KBM-7 (cell line): ENCODE measurements at places on chromosomes 5 and 9.

DNA sequence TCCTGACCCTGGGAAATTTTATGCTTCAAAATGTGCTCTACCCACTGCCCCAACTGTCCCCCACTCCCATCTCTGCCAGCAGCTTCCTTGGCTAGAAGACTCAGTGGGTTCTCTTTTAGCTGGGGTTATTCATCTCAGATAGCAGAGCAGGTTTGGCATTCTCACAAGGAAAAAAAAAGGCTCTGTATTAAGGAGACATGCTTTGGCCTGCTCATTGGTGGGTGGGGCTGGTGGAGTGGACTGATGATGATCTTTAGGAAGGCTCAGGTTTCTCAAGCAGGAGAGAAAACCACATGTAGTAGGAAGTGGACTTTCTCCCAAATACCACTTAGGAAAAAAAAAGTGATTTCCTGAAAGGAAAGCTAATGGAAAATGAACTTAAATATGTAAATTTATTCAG, 279.2 kb upstream of the ZNF462 start:
- DNase-seq = no peak

DNA sequence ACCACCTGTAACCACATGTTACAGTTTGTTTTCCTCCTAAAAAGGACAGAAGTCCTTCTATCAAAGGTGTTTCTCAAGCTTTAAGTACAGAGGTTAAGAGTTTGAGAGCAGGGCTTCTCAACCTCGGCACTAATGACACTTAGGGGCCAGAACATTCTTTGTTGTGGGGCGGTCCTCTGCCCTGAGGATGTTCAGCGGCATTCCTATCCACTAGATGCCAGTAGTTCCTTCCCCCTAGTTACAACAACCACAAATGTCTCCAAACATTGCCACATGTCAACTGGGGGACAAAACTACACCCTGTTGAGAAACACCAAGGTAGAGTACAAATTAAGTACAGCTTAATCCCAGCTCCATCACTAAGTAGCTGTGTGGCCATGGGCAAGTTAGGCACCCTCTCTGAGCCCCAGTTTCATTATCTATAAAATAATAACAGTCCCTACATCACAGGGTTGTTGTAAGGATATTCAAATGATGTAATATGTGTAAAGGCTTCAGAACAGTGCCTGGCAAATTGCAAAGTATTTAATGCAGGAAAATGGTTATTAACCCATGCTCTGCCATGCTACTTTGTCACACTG, 44.6 kb downstream of the PIP5K1B start:
- no peak for DNase-seq

- DNase-seq = no peak
Observed at GRCh38 chr9:109156708-109157107, 10.3 kb downstream of the FRRS1L start.

DNA sequence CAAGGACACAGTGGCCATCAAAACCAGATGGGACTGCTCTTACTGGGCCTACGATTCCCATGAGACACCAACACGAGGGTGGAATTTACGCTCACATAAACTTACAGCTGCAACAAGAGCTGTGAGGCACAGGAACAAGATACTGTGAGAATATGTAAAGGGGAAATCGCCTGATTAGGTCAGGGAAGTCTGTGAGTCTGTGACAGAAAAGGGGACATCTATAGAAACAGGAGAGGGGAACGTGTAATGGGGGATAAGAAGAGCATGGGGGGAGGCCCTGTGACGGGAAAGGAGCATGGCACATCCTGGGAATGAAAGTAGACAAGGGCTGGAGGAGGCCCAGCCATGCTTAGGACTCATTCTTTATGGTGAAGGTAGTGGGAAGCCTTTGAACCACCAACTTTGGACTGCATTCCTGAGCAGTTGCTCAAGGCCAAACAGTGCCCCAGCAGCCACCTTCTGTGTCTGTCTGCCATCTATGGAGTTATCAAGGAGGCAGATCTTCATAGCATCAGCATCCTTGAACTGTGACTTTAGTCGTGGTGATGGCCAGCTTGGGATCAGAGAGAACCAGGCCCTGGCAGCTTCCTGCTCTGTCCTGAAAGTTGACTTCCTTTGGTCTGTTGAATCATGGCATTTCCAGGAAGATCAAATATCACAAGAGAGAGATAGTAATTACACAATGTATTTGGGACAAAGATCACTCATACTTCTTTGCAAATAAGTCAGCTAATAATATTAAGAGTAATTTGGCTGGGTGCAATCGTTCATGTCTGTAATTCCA, 87.9 kb upstream of the FAM169A start:
- DNase-seq = no peak

DNA sequence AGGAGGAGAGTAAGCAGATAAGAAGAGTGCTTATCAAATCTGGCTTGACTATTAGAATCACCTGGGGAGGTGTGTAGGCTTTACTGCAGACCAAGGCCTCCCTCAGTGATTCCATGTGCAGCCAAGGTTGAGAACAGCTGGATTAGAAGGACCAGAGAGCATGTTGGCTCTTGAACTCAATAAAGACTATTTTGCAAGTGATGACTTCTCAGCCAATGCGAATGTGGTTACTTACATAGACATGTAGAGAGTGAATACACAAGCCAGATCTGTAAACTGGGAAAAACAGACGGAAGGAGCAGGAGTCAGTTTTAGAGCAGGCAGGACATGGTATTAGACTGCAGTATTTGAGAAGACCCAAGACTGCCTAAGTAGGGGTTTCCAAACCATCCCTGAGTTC, 48.5 kb downstream of the MAMDC2 start:
- DNase-seq = no peak
